ENCODE measurements at places on chromosomes 7 and 10. TPM values are rescaled to one million over a fixed set of nuclear protein-coding genes. Genes with fewer than 3 reads are reported as not detected.

Gene RAB19
- total RNA-seq, result not detected

Gene FKBP6
- not detected for total RNA-seq

Gene HOXA3
- total RNA-seq, result 11.3 TPM

Gene RBM20
- 0.61 TPM for total RNA-seq

Gene GDF2
- not detected for total RNA-seq
